Fibroblast of skin of right quadriceps (primary cell): ENCODE measurements at places on chromosomes 13 and 19.
A peak's percentile ranks its signal among the peaks of the same experiment; 100 is the strongest.

- DNase-seq, result peak; percentile 53
Measured at GRCh38 chr19:19224852-19225494, 13.2 kb downstream of the NCAN start.

DNA sequence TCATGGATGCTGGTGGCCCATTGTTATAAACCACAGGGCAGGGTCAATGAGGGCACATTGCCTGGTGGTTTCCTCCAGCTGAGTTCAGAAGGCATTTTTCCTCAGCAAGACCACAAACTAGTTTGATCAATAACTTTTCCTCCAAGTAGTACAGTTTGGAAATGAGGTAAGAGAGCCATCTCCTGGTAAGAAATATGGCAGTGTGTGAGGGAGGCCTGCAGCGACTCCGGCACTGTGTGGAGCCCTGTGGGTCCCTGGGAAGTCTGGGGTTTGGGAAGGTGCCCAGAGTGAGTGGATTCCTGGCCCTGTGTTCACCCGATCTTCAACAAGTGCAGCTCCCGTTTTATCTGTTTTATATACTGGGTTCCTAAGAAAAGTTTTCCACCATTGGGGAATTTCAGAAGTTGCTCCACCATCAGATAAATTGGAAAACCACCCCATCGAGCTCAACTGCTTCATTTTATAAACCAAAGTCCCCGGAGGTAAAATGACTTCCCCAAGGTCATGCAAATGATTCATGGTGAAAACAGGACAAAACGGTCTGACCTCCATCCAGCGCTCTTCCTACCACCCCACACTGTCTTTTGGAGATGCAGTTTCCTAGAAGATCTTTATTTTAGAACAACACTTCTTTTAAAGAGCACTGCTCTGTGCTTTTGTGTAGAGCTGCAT lies 148.4 kb downstream of the KATNAL1 start:
- DNase-seq, result peak; percentile 78

DNA sequence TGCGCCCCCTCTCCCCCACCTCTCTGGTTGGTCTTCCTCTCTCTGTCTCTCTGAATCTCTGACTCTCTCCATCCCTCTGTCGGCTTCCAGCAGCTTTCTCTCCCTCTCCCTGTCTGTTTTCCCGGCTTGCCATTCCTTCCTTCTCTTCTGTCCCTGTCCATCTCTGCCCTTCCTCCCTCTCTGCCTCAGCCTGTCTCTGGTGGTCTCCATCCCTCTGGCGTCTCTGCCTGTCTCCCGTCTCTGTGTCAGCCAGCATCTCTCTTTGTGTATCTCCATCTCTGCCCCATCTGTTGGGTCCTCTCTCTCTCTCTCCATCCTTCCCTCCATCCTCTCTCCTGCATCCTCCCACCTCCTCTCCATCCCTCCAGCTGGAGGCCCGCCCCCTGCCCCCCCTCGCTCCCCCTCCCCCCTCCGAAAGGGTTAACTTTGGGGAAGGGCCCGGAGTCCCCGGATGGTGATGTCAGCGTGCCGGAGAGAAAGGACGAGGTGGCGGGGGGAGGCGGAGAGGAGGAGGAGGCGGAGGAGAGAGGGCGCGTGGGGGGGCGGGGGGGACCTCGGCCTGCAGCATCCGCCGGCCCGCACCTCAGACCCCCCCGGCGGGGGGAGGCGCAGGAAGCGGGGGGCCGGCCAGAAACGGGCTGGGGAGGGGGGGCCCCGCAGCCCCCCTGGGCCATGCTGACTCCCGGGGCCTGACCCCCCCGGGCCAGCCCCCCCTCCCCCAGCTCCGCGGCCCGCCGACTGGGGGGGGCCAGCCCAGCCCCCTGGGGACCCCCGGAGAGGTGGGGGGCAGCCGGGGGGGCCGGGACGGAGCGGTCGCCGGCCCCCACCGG lies at the start of gene BRSK1:
Gene BRSK1 (plus strand): TSS at position 450 of the 830 bp plus-strand sequence. CDS start 446 bp downstream, outside the sequence.
- DNase-seq, result peak; percentile 85

GRCh38 chr13:109151255-109151654 lies 521.8 kb downstream of the MYO16 start:
- no peak for DNase-seq

DNA sequence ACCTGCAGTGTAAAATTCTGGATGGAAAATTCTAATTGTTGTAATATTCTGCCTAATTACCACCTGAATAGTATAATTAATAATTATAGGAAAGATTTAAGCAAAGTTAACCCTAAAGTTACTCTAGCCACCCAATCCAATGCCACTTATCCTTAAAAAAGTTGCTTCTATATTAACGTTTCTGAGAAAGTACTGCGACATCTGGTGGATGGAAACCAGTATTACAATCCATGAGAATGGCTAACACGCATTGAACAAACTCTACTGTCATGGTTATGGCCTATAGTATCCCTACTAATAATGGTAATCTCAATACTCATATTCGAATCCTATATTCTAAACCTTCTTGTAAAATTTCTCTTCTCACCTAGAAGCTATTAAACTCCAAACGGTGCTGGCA lies 1551.8 kb downstream of the SLITRK1 start:
- DNase-seq, result no peak

- DNase-seq, result no peak
Measured at GRCh38 chr19:35056513-35057063, 15.1 kb downstream of the HPN start.

GRCh38 chr13:30224732-30225131 lies 82.6 kb downstream of the KATNAL1 start:
- DNase-seq, result peak; percentile 15

GRCh38 chr13:67228916-67229315 lies 1.2 kb downstream of the PCDH9 start:
- DNase-seq, result no peak

DNA sequence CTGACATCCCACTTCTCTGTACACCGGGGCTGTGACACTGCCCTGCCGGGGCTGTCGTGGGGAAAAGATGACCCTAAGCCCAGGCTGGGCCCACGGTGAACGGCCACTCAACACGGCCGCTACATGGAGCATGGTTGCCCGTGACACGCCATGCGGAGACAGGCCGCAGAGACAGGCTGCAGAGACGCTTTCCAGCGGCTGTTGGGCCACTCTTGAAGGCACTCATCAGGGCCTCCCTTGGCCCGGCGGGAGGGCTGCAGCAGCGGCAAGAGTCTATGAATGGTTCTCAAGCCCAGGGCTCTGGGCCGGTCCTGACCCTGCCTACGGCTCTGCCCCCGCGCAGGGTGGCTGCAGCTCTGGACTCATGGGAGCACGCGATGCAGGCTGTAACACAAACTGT lies 22.1 kb downstream of the ADPRHL1 start:
- DNase-seq, result no peak

DNA sequence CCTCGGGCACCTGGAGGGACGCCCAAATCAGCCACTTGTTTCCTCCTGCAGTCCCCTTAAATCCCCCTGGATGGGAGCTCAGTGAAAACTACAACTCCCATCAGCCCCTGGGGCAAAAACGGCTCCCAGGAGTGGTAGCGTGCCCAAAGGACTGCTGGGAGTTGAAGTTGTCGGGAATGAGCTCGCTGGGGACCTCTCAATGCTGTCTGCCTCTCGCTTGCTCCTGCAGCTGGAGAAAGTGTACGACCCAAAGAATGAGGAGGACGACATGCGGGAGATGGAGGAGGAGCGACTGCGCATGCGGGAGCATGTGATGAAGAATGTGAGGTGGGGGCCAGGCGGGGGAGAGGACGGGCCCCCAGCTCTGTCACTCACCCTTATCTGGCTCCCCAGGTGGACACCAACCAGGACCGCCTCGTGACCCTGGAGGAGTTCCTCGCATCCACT lies 14.7 kb upstream of the DHDH start:
- DNase-seq, result no peak

DNA sequence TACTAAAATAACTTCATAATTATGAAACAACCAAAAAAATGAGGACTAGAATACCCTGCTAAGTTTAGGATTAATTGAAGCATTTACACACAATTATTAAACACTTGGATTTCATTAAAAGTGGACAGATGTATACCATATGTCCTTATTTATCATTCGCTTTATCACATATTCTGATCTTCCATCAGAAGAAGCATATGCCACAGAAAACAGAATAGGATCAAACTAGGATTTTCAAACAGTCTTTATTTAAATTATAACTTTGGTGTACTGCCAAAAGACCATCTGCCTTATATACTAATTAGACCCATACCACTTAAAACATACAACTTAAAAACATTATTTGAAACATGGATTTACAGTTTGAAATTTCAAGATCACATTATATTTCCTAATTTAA lies 727.1 kb upstream of the KLHL1 start:
- DNase-seq, result no peak

DNA sequence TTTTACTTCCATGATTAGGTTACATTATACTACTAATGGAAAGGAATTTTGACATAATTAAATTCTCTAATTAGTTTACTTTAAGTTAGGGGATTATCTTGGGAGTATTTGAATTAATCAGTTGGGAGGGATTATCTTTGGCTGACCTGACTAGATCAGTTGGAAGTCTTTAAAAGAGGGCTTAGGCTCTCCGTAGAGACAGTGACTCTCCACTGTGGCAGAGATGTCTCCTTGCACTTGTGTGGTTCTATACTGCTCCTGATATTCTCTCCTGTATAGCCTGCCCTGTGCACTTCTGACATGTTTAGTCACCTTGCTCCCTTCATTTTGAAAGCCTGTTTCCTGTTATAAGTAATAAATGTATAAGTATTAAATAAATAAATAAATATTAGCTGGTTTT lies 1612.3 kb upstream of the PRR20A start:
- DNase-seq, result no peak
